SW 1271 (cell line): ENCODE measurements at places on chromosomes 3 and 15.
A peak's percentile ranks its signal among the peaks of the same experiment; 100 is the strongest.

DNA sequence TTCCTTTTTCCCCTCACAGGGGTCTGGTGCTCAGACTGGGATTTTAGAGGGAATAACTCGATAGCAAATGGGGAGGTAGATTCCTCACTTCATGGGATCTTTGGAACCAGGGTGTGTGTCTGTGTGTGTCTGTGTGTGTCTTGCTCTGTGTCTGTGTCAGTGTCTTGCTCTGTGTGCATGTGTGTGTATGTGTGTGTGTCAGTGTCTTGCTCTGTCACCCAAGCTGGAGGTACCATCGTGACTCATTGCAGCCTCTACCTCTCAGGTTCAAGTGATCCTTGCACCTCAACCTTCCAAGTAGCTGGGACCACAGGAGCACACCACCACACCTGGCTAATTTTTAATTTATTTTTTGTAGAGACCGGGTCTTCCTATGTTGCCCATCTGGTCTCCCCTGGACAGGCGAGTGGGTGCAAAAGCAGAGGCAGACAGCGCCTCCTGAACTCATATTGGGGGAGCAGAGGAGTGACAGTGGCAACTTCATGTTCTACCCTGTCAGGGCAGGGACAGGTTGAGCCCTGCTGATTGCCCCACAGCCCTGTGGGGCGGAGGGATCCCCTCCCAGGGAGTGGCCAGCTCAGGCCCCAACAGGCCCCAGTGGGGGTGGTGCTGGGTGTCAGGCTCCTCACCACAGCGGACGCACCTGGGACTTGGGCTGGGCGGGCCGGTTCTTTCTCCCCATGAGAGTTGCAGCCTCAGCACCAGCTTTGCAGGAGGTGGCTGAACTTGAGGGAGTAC lies 10.4 kb upstream of the SEMA4B start:
- DNase-seq = no peak

GRCh38 chr3:177781686-177782161 lies 584.4 kb upstream of the TBL1XR1 start:
- DNase-seq = no peak

DNA sequence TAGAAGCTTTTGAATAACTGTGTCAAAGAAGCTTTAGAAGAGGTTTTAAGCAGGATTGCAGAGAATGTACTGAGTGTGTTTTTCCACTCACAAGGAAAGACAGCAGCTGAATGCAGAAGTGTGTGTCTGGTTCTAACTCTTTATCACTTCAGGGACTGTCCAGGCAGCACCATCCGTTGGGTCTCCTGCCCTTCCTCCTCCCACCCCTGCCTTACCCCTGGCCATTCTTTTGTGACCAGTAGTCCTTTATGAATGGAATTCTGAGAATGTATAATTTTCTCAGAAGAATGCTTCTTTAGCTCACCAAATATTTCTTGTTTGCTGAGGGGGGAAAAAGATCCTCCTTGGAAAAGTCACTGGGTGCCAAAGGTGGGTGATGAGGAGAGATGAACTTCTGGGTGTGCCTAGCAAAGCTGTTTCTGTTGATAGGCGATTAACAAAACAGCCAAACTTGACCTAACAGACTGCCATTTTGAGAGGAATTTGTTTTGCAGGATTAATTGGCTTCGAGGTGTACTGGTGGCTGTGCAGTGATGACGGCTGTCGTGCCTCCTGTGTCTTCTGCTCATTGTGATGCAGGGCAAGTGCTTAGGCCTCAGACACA lies 70.9 kb downstream of the IGF1R start:
- DNase-seq = no peak

DNA sequence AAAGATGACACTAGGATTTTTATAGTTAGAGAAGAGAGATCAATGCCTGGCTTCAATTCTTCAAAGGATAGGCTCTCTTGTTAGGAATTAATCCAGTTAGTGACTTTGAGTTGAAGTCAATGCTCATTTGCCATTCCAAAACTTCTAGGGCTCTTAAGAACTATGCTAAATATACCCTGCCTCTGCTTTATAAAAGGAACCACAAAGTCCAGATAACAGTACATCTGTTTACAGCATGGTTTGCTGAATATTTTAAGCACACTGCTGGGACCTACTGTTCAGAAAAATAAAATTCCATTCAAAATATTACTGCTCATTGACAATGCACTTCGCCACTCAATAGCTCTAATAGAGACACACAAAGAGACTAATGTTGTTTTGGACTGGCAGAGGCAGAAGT lies 786.6 kb upstream of the DPPA4 start:
- DNase-seq = no peak

GRCh38 chr15:56812221-56812620 lies 78.9 kb upstream of the ZNF280D start:
- DNase-seq = no peak

DNA sequence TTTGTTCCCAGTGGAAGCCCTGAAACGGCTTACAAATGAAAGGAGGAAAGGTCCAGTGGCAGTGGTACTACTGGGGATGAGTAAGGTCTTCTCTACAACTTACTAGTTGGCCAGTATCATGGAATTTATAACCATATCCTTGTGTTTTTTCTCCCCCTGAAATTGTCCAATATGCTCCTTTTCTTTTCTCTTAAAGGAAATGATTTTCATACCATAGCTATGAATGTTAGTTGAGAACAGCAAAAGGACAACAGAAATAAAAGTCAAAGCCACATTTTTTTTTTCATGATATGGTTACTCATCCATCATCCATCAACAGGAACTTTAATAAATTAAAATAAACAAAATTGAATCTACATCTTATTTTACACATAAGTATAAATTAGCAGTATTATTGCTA lies 450.4 kb downstream of the MFSD1 start:
- no peak for DNase-seq

GRCh38 chr3:106067711-106068110 lies 198.9 kb upstream of the CBLB start:
- DNase-seq = no peak

GRCh38 chr3:14847613-14848541 lies 29.1 kb downstream of the FGD5 start:
- DNase-seq = no peak

- no peak for DNase-seq
Observed at GRCh38 chr15:51617886-51618285, 4.7 kb downstream of the DMXL2 start.

- peak; percentile 23 for DNase-seq
Observed at GRCh38 chr3:71584394-71585011, 975 bp upstream of the FOXP1 start.

DNA sequence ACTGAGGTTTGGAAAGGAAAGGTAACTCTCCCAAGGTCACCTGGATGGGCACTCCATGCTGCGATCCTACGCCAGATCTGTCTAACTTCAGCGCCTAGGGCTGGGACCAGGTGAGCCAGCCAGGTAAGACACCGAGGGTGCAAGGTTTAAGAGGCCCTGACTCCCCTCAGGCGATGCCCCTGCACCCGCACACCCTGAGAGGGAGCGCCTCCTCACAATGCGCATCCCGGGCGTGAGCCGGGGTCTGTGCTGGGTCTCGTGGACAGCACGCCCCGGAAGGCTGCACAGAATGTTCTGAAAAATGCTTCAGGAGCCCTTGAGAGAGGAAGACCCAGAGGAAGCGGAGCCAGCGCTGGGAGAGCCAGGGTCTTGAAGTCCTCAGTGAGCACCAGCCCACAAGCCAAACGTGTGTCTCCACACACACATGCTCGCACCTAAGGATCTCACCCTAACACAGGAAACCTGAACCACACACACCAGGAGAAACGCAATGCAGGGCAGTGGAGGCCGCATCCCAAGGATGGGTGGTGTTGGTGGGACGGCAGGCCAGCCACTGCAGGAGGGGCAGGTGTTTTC lies 142.0 kb downstream of the ADAMTS17 start:
- DNase-seq = no peak

DNA sequence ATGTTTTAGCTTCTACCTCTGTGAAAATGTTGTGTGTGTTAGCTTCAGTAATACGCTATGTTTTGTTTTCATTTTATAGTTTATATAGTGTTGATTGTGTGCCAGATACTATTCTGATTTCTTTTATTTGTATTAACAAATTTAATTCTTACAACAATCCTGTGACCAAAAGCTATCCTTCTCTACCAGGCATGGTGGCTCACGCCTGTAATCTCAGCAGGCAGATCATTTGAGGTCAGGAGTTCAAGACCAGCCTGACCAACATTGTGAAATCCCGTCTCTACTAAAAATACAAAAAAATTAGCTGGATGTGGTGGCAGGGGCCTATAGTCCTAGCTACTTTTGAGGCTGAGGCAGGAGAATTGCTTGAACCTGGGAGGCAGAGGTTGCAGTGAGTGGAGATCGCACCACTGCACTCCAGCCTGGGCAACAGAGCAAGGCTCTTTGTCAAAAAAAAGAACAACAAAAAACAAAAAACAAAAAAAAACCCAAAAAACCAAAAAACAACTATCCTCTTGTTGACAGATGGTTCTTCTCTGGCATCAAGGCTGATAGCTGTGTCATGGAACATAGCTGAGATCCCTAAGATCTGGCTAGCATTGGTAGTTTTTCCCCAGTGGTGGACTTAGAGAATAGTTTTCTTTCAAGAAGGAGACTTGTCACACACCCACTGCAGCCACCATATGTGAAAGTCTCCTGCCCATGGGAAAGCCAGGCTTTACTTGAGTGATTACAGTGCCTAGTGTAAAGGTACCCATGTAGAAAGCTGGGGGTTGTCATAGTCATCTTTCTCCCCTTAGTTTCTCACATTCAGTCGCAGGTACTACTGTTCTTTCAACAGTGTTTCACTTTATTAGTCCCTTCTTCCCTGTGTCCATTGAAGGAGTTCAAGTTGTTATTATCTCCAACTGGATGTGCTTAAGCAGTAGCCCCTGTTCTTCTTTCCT lies 116.5 kb downstream of the UBE2E2 start:
- DNase-seq = no peak

- no peak for DNase-seq
Observed at GRCh38 chr3:188955919-188956318, 215.9 kb upstream of the TPRG1 start.

- DNase-seq = no peak
Observed at GRCh38 chr15:89155122-89155521, 66.3 kb downstream of the RLBP1 start.

DNA sequence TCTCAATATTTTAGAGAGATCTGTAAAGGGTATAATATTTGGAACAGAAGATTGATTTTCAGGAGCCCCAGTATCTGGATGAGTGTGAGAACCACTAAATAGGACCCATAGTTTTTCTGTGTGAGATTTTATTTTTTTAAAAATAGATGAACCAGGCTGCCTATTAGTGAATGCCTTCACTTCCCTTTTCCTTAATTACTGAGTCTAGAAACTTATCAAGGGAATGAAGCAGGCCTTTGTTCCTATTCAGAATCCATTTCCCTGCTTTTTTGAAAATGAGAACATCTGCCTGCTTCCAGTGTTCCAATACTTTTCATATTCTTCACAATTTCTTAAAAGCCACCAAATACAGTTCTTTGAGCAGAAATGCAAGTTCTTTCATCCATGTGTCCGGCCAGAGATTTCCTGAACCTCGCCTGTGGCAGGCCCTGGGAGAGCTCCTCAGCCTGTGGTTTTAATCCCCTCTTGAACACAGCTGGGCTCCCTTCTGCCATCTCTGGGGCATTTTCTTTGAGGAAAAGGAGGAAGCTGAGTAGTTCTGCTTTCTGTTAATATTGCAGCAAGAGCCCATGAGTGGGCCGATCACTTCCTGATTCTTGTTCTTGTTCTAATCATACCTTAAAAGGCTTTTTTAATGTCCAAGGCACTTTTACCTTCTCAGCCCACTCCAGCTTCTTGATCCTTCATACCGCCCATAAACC lies 4.7 kb downstream of the EHD4 start:
- no peak for DNase-seq

GRCh38 chr15:77753281-77753873 lies 120.7 kb upstream of the LINGO1 start:
- no peak for DNase-seq

- no peak for DNase-seq
Observed at GRCh38 chr3:15539066-15539465, 17.6 kb upstream of the COLQ start.

DNA sequence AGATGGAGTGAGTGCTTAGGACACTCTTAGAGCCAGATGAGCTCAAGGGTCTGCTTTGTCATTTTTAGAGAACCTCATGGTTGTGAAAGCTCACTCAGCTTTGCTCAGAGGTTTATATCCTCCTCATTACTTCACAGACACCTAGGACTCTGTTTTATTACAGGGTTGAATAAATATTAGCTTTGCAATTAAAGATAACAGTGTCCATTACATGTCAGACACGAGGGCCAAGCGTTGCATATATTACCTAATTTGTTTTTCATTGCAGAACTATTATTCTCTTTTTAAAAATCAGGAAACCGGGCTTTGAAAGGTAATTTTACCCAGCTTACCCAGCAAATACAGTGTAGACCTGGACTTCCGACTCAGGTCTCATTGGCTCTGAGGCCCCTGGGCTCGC lies 16.1 kb downstream of the MAP6D1 start:
- no peak for DNase-seq

- DNase-seq = no peak
Observed at GRCh38 chr3:60752809-60753208, 498.4 kb downstream of the FHIT start.

GRCh38 chr15:28945626-28946230 lies 60.0 kb downstream of the APBA2 start:
- DNase-seq = no peak

DNA sequence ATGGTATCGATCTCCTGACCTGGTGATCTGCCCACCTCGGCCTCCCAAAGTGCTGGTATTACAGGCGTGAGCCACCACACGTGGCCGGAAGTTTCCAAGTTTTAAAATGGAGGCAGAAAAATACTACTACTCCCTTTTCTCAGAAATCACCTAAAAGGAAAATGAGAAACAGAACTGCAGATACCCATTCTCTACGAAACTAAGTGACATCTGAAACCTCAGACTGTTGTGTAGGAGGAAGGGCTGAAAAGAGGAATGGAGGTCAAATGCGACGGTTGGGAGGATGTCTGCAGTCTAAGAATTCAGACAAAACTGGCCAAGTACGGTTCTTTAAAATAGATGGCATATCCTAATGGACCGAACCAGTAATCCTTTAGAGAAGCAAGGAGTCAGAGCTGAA lies 24.1 kb downstream of the WDR48 start:
- DNase-seq = no peak

DNA sequence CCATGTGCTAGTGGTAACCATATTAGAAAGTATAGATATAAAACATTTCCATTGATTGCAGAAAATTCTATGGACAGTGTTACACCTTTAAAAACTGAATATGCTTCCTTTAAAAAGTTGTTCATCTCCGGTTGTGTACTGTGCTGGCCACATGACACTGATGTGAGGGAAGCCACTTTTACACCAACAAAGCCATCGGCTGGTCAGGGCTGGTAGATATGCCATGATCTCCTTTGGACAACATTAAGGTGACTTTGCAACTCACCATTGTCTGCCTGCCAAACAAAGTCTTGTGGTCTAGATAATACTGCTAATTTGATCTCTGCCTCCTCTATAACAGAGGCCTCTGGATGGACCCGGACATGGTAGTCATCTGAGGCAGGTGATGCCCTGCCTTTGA lies 156.0 kb upstream of the RARB start:
- no peak for DNase-seq
